ENCODE measurements at places on chromosomes 6 and 20. TPM values are rescaled to one million over a fixed set of nuclear protein-coding genes. Genes with fewer than 3 reads are reported as not detected.

- no peak for DNase-seq
Measured at GRCh38 chr6:97189767-97190166, 93.2 kb downstream of the MMS22L start.

The CGAS gene
- 14.1 TPM for total RNA-seq

GRCh38 chr6:126787635-126788034 lies 330.8 kb upstream of the RSPO3 start:
- no peak for DNase-seq

DNA sequence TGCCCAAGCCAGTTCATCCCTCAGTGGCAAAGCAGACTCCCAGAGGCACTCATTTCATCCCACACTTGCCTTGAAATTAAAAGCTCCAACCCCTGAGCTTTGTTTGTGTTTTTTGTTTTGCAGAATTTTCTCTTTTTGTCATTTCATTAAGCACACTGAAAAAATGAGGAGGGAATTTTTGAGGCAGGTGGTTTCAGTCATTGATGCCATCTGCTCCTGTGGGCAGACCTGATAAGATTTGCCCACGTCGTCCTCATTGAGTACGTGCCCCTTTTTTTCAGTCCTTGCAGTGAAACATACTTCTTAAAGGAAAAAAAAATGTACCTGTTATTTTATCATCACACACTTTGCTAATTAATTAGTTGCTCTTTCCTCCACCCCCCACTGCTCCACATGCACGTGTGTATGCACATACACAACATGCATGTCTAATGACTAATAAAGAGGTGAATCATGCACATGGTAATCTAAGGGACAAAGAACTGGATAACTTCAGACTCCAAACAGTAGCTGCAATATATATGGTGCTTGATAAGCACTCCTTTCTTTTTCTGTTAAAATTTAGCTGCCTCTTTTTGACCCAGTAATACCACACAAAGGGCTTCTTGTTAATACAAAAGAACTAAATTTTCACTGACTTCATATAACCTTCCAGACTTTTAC lies 102.1 kb upstream of the TMEM181 start:
- DNase-seq, result peak; percentile 14

The GFRAL gene
- not detected for total RNA-seq

GRCh38 chr6:93453956-93454355 lies 34.6 kb upstream of the EPHA7 start:
- no peak for DNase-seq

The CDKN1A gene
- total RNA-seq, result 489 TPM

- no peak for DNase-seq
Measured at GRCh38 chr6:78693835-78694234, 173.5 kb upstream of the IRAK1BP1 start.

- DNase-seq, result no peak
Measured at GRCh38 chr6:21023210-21023609, 489.0 kb downstream of the CDKAL1 start.

The TP53INP2 gene
- total RNA-seq, result 1.8 TPM

GRCh38 chr6:46832816-46833215 lies 39.6 kb downstream of the MEP1A start:
- DNase-seq, result no peak

GRCh38 chr6:166313255-166314070 lies 5.3 kb upstream of the PRR18 start:
- DNase-seq, result peak; percentile 58

The ENPP3 gene
- total RNA-seq, result not detected

The PARD6B gene
- 5.8 TPM for total RNA-seq

DNA sequence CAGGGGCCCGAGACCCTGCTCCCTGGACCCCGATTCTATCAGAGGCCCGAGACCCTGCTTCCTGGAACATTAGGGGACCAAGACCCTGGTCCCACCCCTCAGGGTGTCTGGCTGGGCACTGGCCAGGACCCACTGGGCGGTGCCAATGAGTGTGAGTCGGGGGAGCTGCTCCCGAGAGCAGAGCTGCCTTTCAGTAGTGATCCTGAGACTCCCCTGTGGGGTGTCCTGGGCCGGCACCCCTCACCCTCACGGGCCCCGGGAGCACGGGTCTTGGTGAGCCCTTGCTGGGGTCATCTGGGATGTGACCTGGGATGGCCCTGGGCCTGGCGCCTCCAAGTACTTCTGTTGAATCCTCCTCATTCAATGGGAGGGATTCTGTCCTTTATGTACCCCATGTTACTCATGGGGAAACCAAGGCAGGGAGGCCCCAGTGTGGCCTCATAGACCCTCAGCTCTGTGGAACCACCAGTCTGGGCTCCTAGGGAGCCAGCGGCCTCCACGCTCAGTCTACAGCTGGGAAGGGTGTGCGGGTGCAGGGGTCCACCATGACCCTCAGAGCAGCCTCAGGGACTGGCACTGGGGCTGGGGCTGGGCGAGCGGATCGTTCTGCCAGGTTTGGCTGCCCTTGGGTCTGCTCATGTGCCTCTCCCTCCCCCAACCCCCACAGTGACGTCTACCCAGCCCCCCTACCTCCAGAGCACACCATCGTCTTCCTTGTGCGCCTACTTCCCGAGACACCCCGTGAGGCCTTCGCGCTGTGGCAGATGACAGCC lies 25.6 kb downstream of the COL20A1 start:
- DNase-seq, result no peak

The SLC22A7 gene
- total RNA-seq, result not detected

DNA sequence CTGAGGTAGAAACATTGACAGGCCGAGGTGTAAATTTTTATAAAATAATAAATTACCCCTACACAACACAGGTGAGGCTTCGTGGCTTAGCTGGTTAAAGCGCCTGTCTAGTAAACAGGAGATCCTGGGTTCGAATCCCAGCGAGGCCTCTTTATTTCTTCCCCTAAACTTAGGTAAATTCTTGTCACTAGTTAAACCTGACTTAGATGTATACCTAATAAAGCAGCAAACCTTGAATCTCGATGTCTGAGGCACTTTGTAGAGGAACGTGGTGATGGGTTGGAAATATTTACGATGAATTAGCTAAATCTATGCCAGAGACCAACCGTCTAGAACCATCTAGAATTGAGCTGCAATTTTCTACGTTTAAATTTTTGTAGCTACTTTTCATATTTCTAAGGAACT lies 185.6 kb downstream of the OR2B2 start:
- DNase-seq, result peak; percentile 21

The RAET1G gene
- 8.3 TPM for total RNA-seq

The IL20RA gene
- total RNA-seq, result 0.23 TPM

The OPRL1 gene
- 0.15 TPM for total RNA-seq

The C6orf132 gene
- total RNA-seq, result 31.9 TPM

DNA sequence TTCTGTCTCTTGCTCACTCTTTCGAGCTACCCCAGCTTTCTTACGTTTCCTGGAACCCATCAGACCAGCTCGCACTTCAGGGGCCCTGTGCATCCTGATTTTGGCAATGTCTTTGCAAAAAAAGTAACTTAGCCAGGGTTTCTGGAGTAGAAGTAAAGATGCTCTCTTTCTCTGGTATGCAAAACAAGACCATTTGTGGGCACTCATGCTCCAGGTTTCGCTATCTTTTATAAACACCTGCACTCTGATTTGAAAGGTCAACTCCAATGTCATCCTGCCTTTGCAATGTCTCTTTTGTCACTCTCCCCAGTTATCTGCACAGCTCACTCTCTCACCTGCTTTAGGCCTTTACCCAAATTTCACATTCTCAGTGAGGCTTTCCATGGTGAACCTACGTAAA lies 869.1 kb downstream of the QKI start:
- DNase-seq, result no peak
